ENCODE measurements at places on chromosomes 6 and 20.

DNA sequence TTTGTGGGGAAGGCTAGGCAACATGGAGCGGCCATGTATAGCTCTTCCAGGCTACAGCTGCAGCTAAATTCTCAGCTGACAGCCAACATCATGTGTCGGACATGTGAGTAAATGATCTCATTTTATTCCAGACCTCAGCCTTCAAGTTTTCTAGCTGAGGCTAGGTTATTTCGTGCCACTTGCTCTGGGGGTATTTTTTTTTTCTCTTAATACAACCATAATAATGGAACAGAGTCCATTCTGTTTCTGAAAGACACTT lies 573.5 kb downstream of the CD109 start:
- no peak for DNase-seq

GRCh38 chr20:45768479-45768878 lies 23.2 kb downstream of the WFDC3 start:
- no peak for DNase-seq

GRCh38 chr6:124577734-124578281 lies 384.4 kb upstream of the RNF217 start:
- DNase-seq, result no peak

GRCh38 chr6:38215225-38215624 lies 395.7 kb downstream of the ZFAND3 start:
- no peak for DNase-seq

- DNase-seq, result no peak
These were observed 57.4 kb upstream of the MRAP2 start for GRCh38 chr6:83976037-83976755.

- no peak for DNase-seq
These were observed 143.4 kb downstream of the PXDC1 start for GRCh38 chr6:3608159-3608558.

DNA sequence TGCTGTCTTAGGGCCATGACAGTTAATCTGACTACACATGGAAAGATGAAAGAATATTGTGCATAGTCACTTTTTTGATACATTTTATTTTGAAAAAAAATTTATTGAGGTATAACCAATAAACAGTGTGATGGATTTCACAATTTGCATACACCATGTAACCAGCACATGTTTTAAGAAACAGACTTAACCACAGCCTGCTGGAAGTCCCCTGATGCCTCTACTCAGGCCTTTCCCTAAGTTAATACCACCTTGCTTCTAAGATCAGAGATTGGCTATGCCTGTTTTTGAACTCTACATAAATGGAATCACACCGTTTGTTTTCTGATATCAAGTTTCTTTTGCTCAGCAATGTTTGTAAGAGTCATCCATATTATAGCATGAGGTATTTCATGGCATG lies 136.3 kb downstream of the CFAP61 start:
- DNase-seq, result no peak

- no peak for DNase-seq
These were observed 254.4 kb upstream of the JAG1 start for GRCh38 chr20:10927936-10928840.

DNA sequence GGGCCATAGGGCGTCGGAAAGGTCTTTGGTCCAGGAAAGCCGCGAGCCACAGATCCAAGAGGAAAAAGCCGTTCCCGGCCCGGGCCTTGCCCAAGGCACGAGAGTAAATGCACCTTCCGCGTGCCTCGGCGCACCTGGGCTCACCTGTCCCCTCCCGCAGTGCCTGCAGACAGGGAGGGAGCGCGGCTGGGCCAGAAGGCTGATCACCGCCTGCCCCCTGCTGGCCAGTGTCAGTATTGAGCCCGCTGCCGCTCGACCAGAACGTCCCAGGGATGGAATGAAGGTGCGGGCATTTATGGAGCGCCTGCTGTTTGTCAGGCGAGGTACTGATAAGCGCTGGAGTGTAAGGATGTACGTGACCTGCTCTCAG lies 679 bp upstream of the LPIN3 start:
- peak; percentile 24 for DNase-seq

GRCh38 chr20:32110173-32110704 lies 725 bp downstream of the TM9SF4 start:
- DNase-seq, result no peak

- DNase-seq, result no peak
These were observed 23.7 kb downstream of the SULF2 start for GRCh38 chr20:47761482-47762047.

DNA sequence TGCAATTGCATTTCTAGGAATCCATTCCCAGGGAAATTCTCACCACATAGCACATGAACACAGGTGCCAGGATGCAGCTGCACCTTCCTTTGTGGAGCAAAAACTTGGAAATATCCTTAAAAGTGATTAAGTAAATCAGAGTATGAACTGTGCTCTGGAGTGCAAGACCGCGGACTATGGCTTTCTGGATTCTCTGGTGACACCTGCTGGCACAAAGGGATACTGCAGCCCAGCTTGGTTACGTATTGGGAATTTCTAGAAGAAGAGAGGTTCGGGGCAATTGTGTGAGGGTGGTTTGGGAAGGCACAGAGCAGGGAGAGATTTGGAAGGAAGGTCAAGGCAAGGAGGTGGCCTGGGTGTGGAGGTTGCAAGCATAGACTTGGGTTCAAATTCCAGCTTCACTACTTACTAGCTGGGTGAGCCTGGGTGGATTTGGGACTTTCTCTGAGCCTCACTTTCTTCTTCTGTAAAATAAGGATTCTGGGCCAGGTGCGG lies 15.9 kb upstream of the PEDS1 start:
- no peak for DNase-seq

DNA sequence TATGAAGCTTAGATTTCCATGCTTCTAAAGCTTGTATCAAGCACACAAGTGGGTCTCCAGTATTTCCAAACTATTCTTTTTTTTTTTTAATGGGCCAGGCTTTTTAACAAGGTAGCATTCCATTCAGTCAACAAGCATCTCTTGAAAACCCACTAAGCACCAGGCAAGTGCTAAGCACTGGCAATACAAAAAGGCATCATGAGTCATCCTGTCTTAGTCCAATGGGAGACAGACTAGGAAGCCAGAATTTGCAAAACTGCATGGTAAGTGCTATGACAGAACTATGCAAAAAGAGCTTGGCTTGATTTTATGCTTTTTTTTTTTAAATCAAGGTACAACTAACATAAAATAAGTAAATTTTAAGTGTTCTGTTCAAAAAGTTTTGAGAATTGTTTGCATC lies 109.3 kb upstream of the DST start:
- DNase-seq, result no peak

- no peak for DNase-seq
These were observed 18.6 kb upstream of the SPDEF start for GRCh38 chr6:34574647-34575293.

- DNase-seq, result no peak
These were observed 56.5 kb downstream of the PRR18 start for GRCh38 chr6:166251655-166252054.

DNA sequence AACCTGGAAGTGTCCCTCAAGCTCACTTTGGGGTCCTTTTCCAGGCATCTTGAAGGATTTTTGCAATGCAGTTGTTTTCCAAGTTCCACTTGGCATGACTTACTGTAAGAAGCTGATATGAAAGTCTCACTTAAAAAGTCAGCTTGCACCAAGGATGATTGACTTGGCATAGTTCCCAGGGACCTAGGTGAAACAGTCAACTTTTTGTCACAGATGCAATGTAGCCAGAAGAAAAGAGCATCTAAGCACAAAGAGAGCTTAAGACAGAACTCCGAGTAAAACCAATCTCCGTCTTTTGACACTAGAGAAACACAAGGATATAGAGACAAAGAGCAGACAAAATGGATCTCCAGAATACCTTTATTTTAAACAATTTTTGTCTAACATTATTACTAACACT lies 2.6 kb upstream of the ZSCAN12 start:
- DNase-seq, result no peak

DNA sequence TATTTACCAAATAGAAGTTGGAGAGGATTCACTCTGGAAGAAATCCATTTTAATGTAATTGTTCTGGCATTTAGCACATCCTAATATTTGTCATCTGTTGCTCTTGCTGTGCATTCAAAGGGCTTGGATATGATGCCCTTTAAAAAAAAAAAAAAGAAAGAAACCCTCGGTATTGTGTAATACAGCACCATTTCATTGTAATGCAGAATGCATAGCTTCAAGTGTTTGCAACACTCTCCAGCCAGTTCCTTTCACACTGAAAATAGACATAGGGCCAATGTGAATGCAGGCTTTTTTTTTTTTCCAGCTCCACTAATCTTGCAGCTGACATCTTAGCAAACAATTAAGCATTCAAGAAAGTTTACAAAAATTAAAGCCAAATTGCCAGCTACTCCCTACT lies 197.4 kb upstream of the POU3F2 start:
- DNase-seq, result no peak

DNA sequence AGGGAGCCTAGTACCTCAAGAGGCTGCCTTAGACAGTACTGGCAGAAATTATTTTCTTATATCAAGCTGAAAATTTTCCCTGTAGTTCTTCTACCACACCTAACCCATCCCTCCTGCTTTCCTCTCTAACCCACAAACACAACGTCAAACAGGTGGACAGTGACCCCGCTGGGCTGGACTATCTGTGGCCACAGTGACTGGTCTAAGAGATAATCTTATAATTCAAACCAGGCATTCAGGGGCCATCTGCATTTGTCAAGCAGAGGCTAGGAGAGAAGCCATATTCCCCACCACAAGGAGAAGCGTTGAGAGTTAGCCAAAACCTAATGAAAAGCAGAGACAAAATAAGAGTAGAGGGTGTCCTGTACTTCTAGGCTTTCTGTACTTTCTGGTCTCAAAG lies 8.2 kb downstream of the HDDC2 start:
- no peak for DNase-seq

- DNase-seq, result no peak
These were observed 33.9 kb downstream of the COL12A1 start for GRCh38 chr6:75171986-75172385.

- DNase-seq, result no peak
These were observed 143.6 kb downstream of the TFAP2B start for GRCh38 chr6:50962213-50962759.

Measured in cortex of kidney (tissue), 1 donor.